Glutamatergic neuron (in vitro differentiated cells): ENCODE measurements at places on chromosomes 3 and 15. TPM values are rescaled to one million over a fixed set of nuclear protein-coding genes. Genes with fewer than 3 reads are reported as not detected.

Gene CCDC54
- not detected for total RNA-seq

- no peak overlapping the region for H3K27ac ChIP-seq
- H3K27me3 ChIP-seq = peaks cover 4% of the 10 kb centered on the region
- peaks cover 6% of the 10 kb centered on the region for H3K36me3 ChIP-seq
Measured at GRCh38 chr3:126051741-126052140, 32.2 kb downstream of the SLC41A3 start.

Gene EPB42
- total RNA-seq = not detected

DNA sequence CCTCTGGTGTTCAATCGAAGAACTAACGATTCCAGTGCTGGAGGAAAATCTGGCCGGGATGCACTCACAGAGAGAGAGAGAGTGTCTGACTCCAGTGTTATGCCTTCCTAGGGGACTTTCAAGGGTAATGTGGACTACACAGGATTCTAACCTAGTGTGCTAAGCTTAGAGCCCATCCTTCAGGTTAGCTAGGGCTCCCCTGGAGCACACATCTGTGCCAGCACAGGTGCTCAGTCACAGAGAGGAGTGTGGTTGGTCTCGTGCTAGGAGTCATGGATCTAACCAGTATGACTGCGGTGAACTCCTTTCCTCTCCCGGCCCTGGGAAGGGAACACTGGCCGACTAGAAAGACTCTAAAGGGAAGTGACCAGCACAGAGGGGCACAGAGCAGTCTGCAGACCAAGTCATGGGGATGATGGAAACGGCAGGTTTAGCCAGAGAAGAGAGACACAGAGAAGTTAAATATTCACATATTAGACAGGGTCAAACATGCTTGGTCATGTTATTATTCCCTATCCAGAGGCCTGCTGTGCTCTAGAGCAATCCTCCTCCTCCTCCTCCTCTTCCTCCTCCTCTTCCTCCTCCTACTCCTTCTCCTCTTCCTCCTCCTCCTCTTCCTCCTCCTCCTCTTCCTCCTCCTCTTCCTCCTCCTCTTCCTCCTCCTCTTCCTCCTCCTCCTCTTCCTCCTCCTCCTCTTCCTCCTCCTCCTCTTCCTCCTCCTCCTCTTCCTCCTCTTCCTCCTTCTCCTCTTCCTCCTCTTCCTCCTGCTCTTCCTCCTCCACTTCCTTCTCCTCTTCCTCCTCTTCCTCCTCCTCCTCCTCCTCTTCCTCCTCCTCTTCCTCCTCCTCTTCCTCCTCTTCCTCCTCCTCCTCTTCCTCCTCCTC is 280.3 kb downstream of the XXYLT1 start:
- DNase-seq = no peak
- H3K4me1 ChIP-seq = no peaks in the 10 kb centered on the region
- H3K27ac ChIP-seq = no peak overlapping the region

GRCh38 chr15:73704869-73705645 is 20.9 kb downstream of the CD276 start:
- H3K4me1 ChIP-seq = peaks cover 9% of the 10 kb centered on the region
- DNase-seq = peak; percentile 81
- no peak overlapping the region for H3K4me3 ChIP-seq
- peaks cover 10% of the 10 kb centered on the region for H3K27me3 ChIP-seq

DNA sequence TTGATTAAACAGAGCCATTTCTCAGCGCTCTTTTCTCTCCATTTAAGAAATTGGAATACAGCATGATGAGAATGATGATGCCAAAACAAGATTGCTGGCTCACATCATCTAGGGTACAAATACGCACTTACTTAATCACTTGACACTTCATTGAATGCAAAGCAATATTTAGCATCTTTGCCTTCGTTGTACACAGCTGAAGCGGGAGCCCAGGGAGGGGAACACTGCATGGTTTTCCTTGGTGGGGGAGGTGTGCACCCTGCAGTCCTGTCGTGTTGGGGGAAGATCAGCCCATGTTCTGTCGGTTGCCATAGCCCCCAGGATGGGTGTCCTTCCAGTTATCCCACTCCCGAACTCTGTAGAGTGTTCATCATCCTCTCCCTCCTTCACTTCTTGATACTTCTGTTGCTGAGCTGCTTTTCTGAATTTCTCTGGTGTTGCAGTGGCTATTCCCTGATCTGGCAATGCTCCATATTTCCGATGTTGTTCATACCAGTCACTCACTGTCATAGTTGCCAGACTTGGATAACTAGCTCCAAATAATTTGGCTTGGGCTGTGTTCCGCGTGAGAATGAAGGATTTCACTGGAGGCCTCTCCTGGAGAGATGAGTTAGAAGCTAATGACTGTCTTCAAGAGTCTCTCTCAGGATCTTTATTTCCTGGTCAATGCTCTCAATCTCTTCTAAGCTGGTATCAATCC is 50.1 kb upstream of the DYNC1LI1 start:
- no peak for DNase-seq
- no peak overlapping the region for H3K27ac ChIP-seq

Gene C15orf62
- 0.17 TPM for total RNA-seq

GRCh38 chr3:114624047-114624445 is 330.2 kb downstream of the TIGIT start:
- H3K4me3 ChIP-seq = no peak overlapping the region
- H3K27me3 ChIP-seq = no peaks in the 10 kb centered on the region

GRCh38 chr3:51940648-51941462 is 849 bp downstream of the RRP9 start:
- no peak for DNase-seq
- peaks cover 6% of the 10 kb centered on the region for H3K4me1 ChIP-seq
- peak overlapping the region; percentile 89 for H3K4me3 ChIP-seq
- peaks cover 13% of the 10 kb centered on the region for H3K27me3 ChIP-seq

Gene LZTFL1
- total RNA-seq = 5.9 TPM

- peaks cover 3% of the 10 kb centered on the region for H3K4me1 ChIP-seq
- H3K4me3 ChIP-seq = no peak overlapping the region
- H3K36me3 ChIP-seq = no peaks in the 10 kb centered on the region
- no peaks in the 10 kb centered on the region for H3K27me3 ChIP-seq
- DNase-seq = no peak
Measured at GRCh38 chr3:119939077-119939476, 155.2 kb downstream of the GSK3B start.

DNA sequence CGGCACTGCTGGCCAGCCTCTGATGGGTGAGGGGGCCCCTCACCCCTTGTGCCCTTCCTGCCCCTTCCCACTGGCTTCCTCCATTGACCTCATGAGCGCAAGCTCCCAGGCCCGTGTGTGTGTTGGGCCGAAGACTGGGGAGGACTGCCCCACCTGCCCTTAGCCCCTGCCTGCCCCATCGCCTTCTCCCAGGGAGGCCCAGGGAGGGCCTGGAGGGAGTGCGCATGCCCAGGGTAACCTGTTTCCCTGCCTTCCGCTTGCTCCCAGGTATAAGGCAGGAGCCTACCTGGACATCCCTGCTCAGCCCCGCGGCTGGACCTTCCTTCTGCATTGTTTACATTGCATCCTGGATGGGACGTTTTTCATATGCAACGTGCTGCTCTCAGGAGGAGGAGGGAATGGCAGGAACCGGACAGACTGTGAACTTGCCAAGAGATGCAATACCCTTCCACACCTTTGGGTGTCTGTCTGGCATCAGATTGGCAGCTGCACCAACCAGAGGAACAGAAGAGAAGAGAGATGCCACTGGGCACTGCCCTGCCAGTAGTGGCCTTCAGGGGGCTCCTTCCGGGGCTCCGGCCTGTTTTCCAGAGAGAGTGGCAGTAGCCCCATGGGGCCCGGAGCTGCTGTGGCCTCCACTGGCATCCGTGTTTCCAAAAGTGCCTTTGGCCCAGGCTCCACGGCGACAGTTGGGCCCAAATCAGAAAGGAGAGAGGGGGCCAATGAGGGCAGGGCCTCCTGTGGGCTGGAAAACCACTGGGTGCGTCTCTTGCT is 8.8 kb downstream of the DLL4 start:
- peaks cover 5% of the 10 kb centered on the region for H3K27me3 ChIP-seq
- no peak for DNase-seq
- H3K4me1 ChIP-seq = peaks cover 29% of the 10 kb centered on the region
- no peak overlapping the region for H3K27ac ChIP-seq
- no peaks in the 10 kb centered on the region for H3K36me3 ChIP-seq
- H3K4me3 ChIP-seq = peak overlapping the region; percentile 52

DNA sequence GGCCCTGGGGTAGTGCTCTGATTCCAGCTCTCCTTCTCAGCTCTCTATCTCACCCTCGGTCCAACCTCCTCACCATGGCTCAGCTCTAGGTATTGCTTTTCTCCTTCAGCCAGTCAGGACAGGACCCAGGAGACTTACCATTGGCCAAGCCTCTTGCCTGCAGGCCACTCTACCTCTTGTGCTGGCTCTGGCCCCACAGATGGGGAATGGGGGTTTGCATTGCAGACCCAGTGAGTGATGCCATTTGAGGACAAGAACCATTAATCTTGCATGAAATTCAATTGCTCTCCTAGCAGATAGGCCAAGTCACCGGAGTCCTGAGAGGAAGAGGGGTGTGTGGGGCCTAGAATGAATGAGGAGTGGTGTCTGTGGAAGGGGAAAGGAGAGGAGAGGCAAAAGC is 6.1 kb upstream of the RPP25 start:
- H3K4me3 ChIP-seq = no peak overlapping the region
- H3K27ac ChIP-seq = peak overlapping the region; percentile 80
- H3K36me3 ChIP-seq = no peaks in the 10 kb centered on the region
- H3K27me3 ChIP-seq = peaks cover 16% of the 10 kb centered on the region
- DNase-seq = no peak
- peaks cover 32% of the 10 kb centered on the region for H3K4me1 ChIP-seq

GRCh38 chr3:143653493-143653892 is 194.8 kb downstream of the SLC9A9 start:
- no peaks in the 10 kb centered on the region for H3K27me3 ChIP-seq
- no peaks in the 10 kb centered on the region for H3K36me3 ChIP-seq
- DNase-seq = no peak
- no peak overlapping the region for H3K27ac ChIP-seq
- no peaks in the 10 kb centered on the region for H3K4me1 ChIP-seq

- no peak overlapping the region for H3K27ac ChIP-seq
- H3K4me3 ChIP-seq = no peak overlapping the region
- H3K36me3 ChIP-seq = peaks cover 10% of the 10 kb centered on the region
- H3K4me1 ChIP-seq = peaks cover 7% of the 10 kb centered on the region
- DNase-seq = no peak
- peaks cover 2% of the 10 kb centered on the region for H3K27me3 ChIP-seq
Measured at GRCh38 chr15:43991206-43991605, 164.4 kb downstream of the WDR76 start.

Gene EPHA6
- 9.0 TPM for total RNA-seq
